CD4-positive, alpha-beta T cell treated with Interleukin-15 for 1 hour (primary cell): ENCODE measurements at places on chromosomes 2 and 18.

DNA sequence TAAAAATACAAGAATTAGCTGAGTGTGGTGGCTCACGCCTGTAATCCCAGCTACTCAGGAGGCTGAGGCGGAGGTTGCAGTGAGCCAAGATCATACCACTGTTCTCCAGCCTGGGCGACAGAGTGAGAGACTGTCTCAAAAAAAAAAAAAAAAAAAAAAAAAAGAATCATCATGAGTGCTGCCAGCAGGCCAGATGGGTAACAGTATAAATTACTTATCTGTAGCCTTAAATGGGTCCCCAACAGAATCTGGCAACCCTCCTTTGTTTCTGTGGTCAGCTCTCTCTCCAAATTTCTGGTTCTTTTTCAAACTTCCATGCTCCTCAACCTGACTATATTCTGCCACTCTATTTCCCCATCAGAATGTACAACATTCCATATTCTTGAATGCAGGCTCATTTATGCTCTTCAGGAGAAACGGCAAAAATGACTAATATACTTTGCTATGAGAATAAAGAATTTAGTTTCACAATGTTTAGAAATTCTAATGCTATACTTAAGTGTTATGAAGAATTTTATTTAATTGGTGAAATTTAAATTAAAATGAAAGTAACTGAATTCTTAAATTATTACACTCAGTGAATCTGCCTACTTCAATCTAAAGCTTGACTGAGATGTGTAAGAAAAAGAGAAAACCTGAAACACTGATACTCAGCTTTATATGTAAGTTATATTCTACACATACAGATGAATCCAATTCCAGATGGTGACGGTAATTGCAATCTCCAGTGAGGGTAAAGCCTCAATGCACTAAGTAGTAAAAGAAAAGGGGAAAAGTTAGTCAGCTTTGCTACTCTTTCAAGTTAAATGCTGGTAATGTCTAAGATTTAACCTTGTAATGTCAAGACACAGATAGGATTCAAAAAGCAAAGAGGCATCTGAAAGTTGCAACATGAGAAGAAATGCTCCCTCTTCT lies 24.8 kb downstream of the LPIN2 start:
- no peak for DNase-seq

DNA sequence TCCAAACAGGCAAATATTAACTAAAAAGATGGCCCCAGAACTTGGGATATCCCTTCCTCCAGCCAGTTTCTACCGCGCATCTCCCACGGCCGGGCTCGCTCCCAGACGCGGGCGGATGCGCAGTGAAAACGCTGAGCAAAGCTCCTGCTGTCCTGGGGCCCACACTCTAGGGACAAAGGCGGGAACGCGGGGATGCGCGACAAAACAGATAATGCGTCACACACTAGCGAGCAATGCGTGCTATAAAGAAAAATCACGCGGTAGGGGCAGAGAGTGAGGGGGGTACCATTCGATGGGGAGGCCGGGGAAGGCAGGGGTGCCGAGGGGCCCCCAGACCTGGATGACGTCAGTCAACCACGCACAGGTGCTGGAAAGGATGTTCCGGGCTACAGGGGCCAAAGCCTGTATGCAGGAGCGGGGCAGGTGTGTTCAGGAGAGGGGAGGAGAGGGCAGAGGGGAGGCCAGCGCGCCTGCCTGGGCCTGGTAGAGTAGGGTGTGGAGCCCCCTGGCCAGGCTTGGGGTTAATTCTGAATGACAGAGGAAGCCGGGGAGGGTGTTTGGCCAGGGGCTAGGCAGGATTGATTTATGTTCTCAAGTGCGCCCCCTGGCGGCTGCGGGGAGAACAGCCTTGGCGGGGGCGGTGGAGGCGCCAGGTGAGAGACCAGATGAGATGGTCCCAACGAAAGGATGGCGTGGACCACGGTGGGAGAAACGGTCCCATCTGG lies 14.9 kb upstream of the ITM2C start:
- DNase-seq = peak; percentile 57

DNA sequence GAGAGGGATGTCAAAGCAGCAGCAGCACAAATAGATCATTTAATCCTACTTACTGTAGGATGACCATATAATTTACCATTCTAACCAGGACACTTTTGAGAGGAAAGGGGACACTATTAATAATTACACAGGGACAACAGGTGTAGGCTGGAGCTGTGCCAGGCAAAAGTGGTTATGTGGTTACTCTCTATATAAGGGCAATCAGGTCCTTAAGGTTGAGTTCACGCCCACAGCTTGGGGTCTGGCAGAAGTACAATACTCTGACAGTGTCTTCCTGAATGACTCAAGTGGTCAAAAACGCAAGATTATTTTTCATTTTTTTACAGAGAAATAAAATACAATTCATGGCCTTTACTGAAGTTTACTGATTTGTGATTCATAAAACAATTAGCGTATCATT lies 2.8 kb downstream of the PREPL start:
- peak; percentile 22 for DNase-seq

GRCh38 chr2:73225513-73226360 lies 7.3 kb downstream of the PRADC1 start:
- DNase-seq = no peak
